Muscle of leg (tissue), 16 donors: ENCODE measurements at places on chromosomes 12 and 14. TPM values are rescaled to one million over a fixed set of nuclear protein-coding genes. Genes with fewer than 3 reads are reported as not detected.

DNA sequence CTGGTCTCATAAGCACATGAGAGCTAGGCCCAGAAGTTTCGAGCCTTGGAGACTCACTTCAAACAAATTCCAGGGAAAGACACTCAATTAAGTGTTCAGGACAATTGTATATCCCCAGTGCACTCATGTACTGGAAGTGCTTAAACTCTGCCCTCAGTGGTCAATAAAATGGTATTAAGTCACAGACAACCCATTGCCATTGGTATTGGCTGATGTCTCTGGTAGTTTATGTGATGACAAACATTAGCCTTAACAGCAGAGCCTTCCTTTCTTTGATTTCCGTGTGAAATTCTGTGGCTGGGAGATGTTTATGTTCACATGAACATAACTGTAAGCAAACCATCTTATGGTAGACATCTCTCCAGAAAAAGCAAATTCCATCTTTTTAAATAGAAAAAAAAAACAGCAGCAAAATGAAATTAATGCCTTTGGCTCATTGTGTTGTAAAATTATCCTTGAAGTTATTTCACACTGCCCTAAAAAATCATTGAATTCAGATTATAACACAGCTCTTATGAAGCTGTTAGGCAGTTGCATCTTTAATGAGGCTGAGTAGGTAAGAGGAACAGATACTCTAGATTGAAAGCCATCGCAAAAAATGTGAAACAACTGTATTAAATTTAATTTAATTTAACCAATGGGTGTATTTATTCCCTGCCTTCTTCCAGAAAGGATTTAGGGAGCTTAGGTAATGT lies 216.2 kb upstream of the PLEKHG7 start:
- no peak for DNase-seq

GRCh38 chr12:132238884-132239283 lies 90.5 kb downstream of the GALNT9 start:
- no peak for DNase-seq

GRCh38 chr12:54017878-54018467 lies 9.2 kb downstream of the HOXC8 start:
- peak; percentile 97 for DNase-seq

GRCh38 chr12:115632308-115632707 lies 645.2 kb downstream of the MED13L start:
- peak; percentile 46 for DNase-seq

ZDHHC22 gene
- 0.09 TPM for total RNA-seq
